NK-92 treated with Interleukin-12 subunit alpha and Interleukin-12 subunit beta, amount 100 ng/mL, for 24 hours (cell line): ENCODE measurements at places on chromosomes 2 and 18.

GRCh38 chr18:46894124-46894523 lies 23.2 kb downstream of the PIAS2 start:
- no peak for DNase-seq

GRCh38 chr18:45519411-45520280 lies 95.6 kb upstream of the SLC14A2 start:
- DNase-seq, result no peak

DNA sequence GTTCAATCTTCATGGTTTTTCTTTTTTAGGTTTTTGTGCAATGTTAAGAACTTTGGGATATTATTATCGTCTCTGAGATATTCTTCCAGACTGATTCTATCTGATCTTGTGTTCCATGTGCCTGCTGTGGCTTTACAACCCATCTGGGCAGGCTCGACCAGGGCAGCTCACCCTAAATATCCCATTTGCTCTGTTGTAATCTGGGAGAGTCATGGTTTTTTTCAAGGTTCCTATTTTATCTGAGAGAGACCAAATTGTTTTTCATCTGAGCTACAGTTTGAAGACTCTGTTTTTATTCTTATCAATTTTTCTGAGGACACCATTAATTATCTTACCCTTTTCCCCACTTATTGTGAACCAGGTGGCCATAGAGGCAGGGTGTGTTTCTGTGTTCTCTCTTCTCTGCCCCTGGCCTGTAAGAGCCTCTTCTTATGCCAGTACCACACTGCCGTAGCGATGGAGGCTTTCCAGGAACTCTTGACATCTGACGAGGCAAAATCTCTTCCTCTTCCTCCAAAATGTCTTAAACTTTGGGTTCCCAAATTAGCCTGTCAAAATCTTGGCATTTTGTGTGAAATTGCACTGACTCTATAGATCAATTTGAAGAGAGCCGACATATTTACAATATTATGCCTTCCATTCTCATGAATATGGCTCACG lies 3.1 kb downstream of the SP140L start:
- no peak for DNase-seq

- no peak for DNase-seq
These were observed 47.8 kb upstream of the CAVIN2 start for GRCh38 chr2:191894681-191895147.

- no peak for DNase-seq
These were observed 125.9 kb downstream of the CCDC85A start for GRCh38 chr2:56309626-56310170.

- no peak for DNase-seq
These were observed 21.0 kb downstream of the ZAP70 start for GRCh38 chr2:97734061-97735051.

DNA sequence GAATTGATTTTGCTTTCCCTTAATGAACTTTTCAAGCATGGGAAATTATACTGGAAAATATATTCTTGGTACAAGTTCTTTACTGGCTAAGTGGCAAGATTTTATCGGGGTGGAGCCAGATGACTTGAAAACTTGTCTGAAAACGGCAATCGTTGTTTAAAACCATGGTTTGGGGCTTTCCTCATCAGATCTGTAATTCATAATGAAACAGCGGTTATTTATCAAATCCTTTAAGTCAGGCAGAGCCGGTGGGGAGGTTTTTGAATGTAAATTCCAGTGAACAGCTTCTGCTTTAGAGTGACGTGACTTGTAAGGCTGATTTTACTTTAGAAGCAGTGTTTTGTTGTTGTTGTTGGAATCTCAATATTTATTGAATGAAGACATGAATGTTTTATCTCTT lies 2.6 kb downstream of the SEC11C start:
- no peak for DNase-seq

DNA sequence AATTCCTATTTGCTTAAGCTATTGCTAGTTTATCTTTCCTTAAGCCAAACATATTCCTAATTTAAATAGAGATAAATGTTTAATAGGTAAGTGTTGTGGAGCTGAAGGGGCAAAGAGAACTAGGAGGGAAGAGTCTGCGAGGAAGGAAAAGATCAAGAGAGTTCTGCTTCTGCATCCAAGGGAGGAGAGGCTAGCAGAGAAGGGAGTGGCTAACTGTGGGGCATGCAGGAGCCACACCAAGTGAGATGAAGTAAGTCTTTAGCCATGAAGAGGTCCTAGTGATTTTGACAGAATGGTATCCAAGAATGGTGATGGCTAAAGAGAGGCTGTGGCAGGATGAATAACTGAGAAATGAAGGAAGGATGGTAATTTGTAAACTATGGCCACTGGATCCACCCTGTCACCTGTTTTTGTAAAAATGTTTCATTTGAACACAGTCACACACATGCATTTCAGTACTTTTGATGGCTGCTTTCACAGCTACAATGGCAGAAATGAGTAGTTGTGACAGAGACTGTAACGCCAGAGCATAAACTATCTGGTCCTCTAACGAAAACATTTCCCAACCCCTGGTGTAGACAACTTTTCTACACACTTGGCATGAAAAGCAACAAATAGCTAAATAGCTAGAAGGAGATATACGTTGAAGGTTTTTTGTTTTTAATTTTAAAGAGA lies 15.6 kb downstream of the TPGS2 start:
- no peak for DNase-seq

DNA sequence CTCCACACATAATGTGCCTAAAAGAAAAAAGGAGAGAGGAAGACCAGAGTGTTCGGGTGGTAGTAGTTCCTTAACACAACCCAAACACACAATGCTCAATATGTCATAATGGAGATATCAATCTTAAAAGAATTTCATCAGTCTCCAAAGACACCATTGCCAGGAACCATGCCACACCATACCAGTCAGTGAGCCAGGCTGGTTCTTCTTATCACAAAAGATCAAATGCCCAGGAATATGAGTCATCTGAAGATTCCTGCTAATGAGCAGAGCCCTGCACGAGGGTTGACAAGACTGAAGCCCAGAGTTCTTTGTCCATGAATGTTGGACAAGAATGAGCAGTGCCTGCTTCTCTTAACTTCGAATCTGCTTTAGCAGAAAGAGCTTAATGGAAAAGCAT lies 262.3 kb downstream of the ZNF516 start:
- DNase-seq, result no peak

- DNase-seq, result no peak
These were observed 14.1 kb downstream of the MSGN1 start for GRCh38 chr2:17830053-17831034.

DNA sequence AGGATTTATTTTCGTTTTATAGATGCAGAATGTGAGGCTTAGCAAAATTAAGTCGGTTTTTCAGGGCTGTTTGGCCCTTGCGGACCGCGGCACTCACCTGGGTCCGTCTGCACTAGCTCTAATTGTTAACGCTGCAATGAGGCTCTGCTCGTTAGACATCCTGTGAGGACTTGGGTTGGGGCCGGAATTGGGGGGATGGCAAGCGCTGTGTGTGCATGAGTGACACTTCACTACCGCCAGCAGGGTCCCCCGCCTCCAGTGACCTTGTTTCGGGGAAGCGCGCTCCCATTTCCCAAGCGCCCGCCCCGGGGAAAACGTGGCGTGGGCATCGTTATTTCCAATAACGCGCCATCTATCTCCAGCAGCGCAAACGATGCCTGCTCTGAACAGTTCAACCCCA lies 54.2 kb downstream of the KCNG2 start:
- DNase-seq, result no peak

- DNase-seq, result no peak
These were observed 162.6 kb upstream of the CRIM1 start for GRCh38 chr2:36192983-36193382.

GRCh38 chr2:207334624-207335371 lies 169.1 kb upstream of the KLF7 start:
- DNase-seq, result peak; percentile 42

- no peak for DNase-seq
These were observed 26.9 kb upstream of the ARL5A start for GRCh38 chr2:151855111-151855510.

DNA sequence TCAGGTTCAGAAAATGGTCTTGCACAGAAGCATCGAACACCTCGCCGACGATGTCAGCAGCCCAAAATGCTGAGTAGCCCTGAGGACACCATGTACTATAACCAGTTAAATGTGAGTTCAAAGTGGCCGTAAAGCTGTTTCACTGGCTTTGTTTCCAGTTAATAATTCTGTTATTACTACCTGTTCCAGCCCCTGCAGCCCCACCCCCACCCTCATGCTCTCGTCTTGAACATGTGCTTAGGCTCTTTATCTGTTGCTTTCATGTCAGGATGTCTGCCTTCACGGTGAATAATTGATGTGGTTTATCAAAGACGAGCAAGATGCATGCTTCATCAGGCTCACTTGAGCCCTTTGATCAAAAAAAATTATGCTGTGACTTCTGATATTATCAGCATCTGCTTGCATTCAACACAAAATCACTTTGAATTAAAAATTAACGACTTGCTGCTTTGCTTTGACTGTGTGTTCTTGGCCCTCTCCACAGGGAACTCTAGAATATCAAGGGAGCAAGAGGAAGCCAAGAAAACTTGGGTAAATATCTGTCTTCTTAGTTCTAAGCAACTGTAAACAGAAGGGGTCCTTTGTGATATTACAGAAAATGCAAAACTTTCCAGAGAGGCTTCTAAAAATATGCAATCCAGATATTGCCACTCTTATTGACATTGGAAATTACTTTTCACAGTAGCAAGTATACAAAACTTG lies 63.4 kb upstream of the SP5 start:
- no peak for DNase-seq

- no peak for DNase-seq
These were observed 29.4 kb upstream of the IL1RN start for GRCh38 chr2:113098041-113098440.

DNA sequence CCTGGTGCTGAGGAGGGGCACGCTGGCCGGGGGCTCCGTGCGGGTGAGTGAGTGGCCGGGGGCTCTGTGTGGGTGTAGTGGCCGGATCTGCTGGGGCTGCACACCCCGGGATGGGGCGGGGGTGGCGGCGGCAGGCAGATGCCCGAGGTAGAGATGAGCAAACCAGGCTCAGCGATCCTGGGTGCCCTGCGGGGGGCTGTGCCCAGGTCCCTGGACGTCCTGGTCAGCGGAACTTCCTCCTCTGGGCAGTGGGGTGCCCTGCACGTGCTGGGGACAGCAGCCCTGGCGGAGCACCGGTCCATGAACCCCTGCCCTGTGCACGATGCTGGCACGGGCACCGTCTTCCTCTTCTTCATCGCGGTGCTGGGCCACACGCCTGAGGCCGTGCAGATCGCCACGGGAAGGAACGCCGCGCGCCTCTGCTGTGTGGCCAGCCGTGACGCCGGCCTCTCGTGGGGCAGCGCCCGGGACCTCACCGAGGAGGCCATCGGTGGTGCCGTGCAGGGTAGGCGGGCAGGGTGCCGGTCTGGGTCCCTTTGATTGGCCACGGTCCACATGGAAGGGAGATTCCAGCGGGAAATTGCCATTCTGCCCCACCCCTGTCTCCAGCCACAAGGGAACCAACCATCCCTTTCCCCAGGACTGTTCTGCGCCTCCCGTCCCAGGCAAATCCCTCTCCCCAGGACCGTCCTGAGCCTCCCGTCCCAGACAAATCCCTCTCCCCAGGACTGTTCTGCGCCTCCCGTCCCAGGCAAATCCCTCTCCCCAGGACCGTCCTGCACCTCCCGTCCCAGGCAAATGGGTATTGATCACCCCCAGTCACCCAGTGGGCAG lies 5.9 kb downstream of the NEU4 start:
- no peak for DNase-seq

DNA sequence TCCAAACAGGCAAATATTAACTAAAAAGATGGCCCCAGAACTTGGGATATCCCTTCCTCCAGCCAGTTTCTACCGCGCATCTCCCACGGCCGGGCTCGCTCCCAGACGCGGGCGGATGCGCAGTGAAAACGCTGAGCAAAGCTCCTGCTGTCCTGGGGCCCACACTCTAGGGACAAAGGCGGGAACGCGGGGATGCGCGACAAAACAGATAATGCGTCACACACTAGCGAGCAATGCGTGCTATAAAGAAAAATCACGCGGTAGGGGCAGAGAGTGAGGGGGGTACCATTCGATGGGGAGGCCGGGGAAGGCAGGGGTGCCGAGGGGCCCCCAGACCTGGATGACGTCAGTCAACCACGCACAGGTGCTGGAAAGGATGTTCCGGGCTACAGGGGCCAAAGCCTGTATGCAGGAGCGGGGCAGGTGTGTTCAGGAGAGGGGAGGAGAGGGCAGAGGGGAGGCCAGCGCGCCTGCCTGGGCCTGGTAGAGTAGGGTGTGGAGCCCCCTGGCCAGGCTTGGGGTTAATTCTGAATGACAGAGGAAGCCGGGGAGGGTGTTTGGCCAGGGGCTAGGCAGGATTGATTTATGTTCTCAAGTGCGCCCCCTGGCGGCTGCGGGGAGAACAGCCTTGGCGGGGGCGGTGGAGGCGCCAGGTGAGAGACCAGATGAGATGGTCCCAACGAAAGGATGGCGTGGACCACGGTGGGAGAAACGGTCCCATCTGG lies 14.9 kb upstream of the ITM2C start:
- DNase-seq, result peak; percentile 45

GRCh38 chr2:219571311-219572236 lies at the start of gene OBSL1:
OBSL1 (minus strand) TSS chr2:219571539; CDS start chr2:219571232, 307 bp downstream.
- no peak for DNase-seq

DNA sequence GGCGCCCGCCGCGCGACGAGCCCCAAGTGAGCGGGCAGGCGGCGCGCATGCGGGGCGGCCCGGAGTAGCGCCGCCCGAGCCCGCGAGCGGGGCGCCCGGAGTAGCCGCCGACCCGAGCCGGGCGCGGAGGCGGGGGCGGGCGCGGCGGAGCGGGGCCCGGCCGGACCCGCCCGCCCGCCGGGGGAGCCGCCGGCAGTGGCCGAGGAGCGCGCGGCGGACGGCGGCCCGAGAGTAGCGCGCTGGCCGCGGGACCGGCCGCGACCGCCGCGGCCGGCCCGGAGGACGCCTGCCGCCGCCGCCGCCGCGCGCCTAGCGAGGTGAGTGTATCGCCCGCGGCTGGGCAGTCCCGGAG lies at the start of gene GALNT1:
Gene GALNT1, plus strand, starts transcription at position 195 of the 352 bp plus-strand sequence. CDS start 72,923 bp downstream, outside the sequence.
- no peak for DNase-seq

GRCh38 chr18:52325997-52326396 lies 14.0 kb upstream of the DCC start:
- DNase-seq, result no peak

DNA sequence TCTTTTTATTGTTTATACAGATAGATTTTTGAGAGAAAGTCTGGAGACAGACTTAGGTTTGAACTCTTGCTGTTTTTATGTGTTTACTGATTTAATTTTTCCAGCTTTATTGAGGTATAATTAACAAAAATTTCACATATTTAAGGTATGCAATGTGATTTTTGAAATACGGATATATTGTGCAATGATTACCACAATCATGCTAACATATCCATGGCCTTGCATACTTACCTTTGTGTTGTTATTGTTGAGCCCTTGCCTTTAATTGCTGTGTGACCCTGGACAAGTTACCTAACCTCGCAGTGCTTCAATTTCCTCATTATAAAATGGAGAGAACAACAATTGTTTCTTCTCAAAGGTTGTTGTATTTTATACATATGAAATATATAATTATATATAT lies 13.9 kb upstream of the RBMS1 start:
- DNase-seq, result no peak

DNA sequence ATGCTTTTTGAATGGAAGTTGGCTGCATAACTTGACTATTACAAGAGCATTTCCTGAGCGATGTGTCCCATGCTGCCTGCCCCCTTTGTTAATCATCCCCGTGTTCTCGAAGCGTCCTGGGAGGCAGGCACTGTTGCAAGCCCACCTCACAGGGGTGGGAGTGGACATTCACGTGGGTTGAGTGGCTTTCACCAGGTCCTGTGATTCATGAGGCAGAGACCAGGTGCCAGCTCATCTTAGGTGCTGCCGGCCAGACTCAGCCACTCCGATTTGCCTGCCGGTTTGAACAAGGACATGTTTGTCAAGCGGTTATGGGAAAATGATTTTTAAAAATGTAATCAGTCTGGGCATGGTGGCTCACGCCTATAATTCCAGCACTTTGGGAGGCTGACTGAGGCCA lies 112.5 kb downstream of the ZNF532 start:
- no peak for DNase-seq
